AML-193 (cell line): ENCODE measurements at places on chromosomes 16 and 17.

GRCh38 chr16:57191056-57191571 lies 5.0 kb downstream of the RSPRY1 start:
- no peak for DNase-seq

- no peak for DNase-seq
These were observed 14.1 kb upstream of the LCMT1 start for GRCh38 chr16:25097276-25097975.

- no peak for DNase-seq
These were observed 136.4 kb downstream of the WWOX start for GRCh38 chr16:78235876-78236275.

GRCh38 chr17:29089601-29090044 lies 46.7 kb downstream of the PIPOX start:
- no peak for DNase-seq

DNA sequence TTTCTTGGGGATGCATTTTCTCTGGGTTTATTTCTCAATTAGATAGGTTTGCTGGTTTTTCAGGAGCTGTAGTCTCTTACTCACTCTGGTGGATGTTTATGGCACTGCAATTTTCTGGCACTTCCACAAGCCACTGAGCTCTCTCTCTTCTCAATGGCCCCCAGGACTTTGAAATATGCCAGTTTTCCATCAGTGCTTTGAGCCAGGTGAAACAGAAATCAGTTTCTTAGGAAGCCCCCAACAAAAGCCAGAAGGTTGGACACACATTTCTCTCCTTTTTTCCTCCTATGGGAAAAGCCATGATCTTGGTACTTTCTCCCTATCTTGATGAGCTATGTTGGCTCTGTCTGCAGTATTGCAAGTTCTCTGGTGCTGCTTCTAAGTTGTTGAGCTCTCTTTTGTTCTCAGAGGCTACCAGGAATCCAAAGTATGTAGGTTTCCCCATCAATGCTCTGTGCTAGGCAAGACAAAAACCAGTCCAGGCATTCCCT lies 90.7 kb upstream of the SMIM36 start:
- DNase-seq = peak; percentile 58
